ENCODE measurements at places on chromosomes 6 and 20.

DNA sequence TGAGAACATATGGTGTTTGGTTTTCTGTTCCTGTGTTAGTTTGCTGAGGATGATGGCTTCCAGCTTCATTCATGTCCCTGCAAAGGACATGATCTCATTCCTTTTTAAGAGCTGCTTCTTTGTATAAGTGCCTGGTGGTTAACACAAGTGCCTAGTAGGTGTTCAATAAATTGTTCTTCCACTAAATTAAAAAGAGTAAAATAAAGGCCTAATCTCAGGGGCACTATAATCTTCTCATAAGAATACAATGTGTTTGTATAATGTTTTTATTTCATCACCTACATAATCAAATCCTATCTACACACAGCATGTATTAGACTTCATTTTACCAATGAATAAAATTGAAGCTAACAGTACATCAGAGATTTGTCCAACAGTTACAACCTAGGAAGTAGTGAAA lies 252.7 kb downstream of the KHDC1L start:
- no peak for DNase-seq

DNA sequence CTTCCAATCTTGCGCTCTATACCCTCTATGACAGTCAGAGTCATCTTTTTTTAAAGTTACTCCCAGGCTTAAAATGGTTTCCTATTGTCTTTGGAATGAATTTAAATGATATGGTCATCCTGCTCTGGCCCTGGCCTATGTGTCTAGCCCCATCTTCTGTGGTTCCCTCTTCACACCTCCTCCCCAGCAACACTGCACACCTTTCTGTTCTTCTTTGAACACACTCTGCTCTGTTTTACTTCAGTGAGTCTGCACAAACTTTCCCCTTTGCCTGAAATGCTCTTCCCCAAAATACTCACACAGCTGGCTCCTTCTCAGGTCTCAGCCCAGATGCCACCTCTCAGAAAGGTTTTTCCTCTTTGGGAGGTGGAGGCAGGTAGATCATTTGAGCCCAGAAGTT lies 132.7 kb downstream of the FYN start:
- DNase-seq: no peak

DNA sequence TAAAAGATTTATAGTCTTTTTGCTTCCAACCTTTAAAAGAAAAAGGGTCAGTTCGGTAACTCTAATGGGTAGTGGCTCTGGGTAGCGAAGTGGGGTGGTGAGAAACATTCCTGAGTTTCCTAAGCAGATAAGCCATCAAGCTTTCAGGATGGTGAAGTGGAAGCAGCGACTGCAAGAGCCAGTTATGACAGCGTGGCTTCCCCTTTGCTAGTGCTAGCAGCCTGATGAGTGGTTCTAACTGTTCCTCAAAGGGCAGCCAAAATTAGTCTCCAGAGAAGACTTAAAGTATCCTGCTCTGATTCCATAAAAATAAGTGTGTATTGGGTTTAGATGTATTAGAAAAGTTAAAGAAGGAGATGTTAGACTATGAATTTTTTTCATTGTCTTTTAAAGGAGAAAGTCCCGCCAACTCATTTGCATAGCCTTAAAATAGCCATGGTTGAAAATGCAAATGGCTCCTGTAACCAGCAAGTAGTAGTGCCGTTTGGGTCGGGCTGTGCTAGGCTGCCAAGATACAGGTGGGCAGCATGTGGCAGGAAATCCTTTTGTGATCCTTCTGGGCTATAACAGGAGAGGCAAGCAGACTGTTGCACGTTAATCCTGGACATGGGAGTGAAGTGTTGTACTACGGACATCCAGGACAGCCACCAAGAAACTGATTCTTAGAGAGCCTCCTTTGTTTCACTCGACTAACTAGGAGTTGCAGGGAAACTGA lies 18.0 kb downstream of the ELOVL2 start:
- DNase-seq: no peak

- DNase-seq: no peak
Observed at GRCh38 chr20:47392721-47393073, 36.2 kb upstream of the ZMYND8 start.

- DNase-seq: no peak
Observed at GRCh38 chr6:97000138-97000537, 75.6 kb downstream of the KLHL32 start.

DNA sequence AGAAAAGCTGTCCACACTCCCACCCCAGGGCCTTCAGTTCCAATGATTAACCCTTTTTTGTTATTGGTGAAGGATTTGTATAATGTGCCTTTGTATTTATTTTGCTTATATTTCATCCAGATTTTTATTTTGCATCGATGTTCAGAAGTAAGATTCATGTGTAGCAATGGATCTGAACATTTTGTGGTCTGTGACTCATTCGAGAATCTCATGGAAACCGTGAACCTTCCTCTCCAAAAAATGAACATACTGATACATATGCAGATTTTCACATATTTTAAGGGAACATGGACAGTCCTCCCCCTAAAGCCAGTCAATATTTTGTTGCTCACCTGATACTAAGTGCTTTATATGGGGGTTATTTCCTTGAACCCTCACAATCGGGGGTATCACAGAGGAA lies 421.8 kb upstream of the SOX4 start:
- no peak for DNase-seq

GRCh38 chr6:134436281-134436815 lies 118.4 kb upstream of the SGK1 start:
- no peak for DNase-seq

GRCh38 chr6:73710470-73710869 lies 14.5 kb downstream of the CD109 start:
- DNase-seq: no peak

GRCh38 chr6:159790956-159791598 lies 810 bp downstream of the MRPL18 start:
- DNase-seq: no peak

GRCh38 chr6:169142538-169142844 lies 111.2 kb downstream of the THBS2 start:
- no peak for DNase-seq

DNA sequence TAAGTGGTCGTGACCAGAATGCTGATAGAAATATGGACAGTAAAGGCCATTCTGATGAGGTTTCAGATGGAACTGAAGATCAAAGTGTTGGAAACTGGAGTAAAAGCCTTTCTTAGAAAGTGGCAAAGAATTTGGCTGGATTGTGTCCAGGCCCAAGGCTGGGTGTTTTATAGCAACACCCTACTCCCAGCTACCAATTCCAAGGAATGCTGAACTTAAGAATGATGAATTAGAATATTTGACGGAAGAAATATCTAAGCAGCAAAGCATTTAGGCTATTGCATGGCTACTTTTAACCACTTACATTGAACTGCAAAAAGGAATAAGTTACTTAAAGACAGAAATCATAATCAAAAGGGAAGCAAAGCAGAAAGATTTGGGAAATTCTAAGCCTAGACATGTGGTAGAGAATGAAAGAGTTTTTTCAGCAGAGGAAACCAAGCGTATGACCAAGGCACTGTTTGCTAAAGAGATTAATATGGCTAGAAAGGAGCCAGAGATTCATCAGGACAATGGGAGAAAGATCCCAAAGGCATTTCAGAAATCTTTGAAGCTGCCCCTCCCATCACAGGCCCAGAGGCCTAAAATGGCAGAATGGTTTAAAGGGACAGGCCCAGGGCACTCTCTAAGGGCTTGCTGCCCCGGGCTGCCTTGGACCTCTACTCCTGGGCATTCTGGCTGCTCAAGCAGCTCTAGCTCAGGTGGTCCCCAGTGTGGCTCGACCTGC lies 25.8 kb downstream of the SDHAF4 start:
- DNase-seq: no peak

DNA sequence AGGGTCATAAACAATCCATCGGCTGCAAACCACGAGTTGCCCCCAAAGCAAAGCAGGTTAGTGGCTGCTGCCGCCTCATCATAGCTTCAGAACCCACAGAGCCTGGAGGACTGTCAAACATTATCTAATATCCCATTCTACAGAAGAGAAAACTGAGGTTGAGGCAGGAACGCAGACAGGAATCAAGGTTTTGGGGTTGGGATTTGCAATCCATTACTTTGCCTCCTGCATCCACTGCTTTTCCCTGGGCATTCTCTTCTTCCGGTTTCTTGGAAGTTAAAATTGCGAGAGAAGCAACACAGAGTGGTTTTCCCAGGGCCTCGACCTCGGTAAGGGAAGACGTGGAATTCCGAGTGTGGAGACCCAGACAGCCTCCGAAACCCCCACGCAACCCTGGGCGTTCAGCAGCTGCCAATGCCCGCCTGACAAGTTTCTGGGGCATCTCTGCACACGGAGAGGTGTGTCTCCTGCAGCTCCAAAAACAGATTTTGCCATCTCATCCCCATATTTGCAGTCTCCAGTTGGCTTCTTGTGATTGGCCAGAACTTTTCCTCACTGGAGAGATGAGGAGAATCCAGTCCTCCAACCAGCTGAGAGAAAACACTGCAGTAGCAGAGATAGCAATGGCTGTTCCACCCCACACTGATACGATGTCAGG lies 45.5 kb upstream of the SNAP25 start:
- DNase-seq: no peak

GRCh38 chr6:46719099-46719498 lies 16.1 kb downstream of the PLA2G7 start:
- DNase-seq: no peak

DNA sequence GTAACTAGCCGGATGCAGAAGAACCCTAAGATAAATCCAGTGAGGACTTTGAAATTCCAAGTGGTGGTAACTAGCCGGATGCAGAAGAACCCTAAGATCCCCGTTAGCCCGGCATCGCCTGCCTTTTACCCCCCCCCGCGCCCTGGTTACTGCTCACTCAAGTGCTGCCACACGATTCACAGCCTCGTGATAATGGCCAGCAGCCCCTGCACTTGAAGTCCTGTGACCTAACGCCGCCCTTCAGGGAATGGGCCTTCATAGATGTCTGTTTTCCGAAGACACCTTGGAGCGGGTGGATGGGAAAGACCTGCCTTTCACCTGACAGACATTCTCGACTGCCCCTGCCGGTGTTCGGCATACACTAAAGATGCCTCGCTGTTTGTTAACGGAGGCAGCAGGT lies 127.9 kb downstream of the HUS1B start:
- DNase-seq: no peak

- peak; percentile 56 for DNase-seq
Observed at GRCh38 chr20:58021481-58021880, 207.0 kb downstream of the ANKRD60 start.

GRCh38 chr6:115982453-115982852 lies 78.2 kb downstream of the FRK start:
- no peak for DNase-seq

DNA sequence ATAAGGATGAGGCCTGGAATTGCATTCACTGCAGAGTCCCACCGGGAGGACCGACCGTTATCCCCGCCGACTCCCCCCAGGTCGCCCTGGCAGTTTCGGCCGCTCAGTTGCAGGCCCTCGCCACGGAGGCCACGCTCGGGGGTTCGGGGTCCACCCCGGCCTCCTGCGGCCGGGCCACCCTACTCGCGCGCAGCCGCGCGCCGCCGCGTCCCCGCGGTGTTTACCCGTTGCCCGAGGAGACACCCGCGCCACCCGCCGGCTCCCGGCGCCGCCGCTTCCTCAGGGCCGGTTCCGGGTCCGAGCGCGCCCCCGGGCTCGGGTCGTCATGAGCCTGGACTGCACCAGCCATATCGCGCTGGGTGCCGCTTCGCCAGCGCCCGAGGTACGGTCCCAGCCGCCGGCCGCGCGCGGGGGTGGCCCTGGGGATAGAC lies at the start of gene CCDC170:
TSS of gene CCDC170 (plus strand) at position 214 of the 431 bp plus-strand sequence. CDS start at position 326, 112 bp downstream.
- DNase-seq: no peak

DNA sequence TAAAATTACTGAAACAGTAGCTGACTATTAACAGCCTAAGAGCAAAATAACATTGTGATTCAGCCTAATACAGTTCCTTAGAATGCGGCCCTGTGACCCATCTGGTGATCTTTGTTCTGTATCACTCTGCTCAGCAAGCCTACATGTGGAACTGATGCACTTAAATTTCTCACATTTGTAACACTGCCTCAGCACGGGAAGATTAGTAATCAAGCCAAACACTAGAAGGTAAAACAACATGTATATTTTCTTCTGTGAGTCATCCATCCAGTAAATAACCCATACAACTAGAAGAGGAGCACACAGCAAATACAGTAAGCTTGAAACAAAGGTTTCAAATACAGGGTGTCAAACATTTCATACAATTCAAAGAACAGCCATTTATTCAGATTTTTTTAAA lies 189.7 kb upstream of the NOX3 start:
- DNase-seq: no peak

GRCh38 chr20:63521602-63522001 lies 1.0 kb downstream of the PPDPF start:
- DNase-seq: no peak

DNA sequence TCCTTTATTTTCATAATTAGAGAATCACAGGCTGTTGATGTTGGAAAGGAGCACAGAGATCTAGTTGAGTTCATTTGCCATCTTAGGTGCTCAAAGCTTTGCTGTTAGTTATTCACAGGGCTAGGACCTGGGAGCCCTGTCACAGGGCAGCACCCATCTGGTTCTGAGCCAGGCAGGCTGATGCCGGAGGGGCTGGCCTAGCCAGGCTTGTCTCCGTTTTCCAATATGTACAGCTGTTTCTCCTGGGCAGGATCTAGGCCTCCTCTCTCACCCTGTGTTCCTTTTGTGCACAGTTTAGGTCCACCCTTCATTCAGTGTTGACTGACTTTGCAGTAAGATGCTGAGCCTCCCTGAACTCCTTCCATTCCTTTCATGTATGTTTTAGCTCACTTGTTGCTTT lies 33.4 kb downstream of the LRRC1 start:
- no peak for DNase-seq

- DNase-seq: no peak
Observed at GRCh38 chr6:19052219-19052618, 665.1 kb downstream of the RNF144B start.

DNA sequence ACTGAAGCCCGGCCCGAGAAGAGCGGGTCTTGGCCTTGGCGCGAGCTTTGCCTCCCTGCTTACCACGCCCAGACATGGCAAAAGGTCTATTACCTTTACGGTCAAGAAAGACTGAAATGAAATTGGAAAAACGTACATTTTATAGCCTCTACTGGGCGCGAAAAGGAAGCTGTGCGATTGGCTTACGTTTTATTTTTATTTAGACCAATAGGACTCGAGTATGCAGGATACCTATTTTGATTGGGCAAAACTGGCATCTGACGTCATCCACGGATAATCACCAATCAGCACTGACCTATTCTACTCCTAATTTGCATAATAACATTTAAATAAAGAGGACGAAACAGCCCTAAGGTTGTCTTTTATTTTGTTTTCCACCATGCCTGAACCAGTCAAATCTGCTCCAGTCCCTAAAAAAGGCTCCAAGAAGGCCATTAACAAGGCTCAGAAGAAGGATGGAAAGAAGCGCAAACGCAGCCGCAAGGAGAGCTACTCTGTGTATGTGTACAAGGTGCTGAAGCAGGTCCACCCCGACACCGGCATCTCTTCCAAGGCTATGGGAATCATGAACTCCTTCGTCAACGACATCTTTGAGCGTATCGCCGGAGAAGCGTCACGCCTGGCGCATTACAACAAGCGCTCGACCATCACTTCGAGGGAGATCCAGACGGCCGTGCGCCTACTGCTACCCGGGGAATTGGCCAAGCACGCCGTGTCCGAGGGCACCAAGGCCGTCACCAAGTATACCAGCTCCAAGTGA lies 97.4 kb downstream of the OR2B2 start:
- DNase-seq: peak; percentile 84
